ENCODE measurements at places on chromosomes 12 and 14.

GRCh38 chr14:33609582-33609981 lies 341.3 kb downstream of the EGLN3 start:
- DNase-seq, result no peak

DNA sequence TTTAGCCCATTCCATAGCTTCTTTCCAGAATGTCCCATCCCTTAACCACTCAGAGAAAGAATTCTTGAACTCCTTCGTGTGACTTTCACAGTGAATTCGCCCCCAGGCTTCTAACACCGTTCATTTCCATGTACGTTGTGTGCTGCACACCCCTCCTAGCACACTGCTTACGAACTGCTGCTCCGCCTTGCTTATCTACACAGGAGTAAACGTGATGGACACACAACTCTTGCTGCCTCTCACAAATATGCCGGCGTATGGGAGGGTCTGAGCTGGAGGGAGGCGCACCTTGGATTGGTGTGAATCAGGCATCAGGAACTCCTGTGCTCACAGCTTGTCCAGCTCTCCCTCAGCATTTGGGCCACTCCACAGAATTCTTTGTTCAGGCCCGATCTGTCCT lies 3.9 kb upstream of the ADGRD1 start:
- no peak for DNase-seq

DNA sequence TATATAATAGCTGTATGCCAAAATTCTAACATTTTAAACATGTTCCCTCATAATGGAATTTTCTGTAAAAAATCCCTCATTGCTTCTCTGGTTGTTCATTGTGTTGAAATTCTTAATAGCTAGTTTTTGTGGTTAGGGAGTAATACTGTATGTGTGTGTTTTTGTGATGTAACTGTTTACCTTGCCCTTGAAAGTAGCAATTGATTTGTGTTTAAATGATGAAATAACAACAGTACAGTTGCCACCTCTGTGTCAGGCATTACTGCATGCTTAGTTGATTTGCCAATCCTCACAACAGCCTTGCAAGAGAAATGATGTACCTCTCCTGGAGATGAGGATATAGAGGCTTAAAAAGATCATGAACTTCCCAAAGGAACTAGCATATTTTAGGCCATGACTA lies 94.9 kb downstream of the DAAM1 start:
- DNase-seq, result no peak

GRCh38 chr12:106106061-106106566 lies 32.6 kb downstream of the NUAK1 start:
- no peak for DNase-seq

GRCh38 chr12:8916154-8916553 lies 1.8 kb downstream of the PHC1 start:
- DNase-seq, result no peak

DNA sequence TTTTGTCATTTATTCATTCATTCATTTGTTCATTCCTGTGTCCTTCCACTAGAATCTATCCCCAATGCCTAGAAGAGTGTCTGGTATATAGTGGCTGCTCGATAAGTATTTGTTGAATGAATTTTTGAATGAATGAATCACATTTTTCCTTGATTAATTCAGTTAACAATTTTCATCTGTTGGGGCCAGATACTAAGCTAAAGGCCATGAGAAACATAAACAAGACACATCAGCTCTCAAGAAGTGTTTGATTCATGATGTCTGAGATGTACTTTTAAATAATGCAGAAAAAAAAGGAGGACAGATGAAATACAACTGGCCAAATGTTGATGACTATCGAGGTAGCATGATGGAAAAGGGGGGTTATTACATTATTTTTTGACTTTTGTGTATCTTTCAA lies 48.1 kb upstream of the TMED10 start:
- DNase-seq, result no peak

DNA sequence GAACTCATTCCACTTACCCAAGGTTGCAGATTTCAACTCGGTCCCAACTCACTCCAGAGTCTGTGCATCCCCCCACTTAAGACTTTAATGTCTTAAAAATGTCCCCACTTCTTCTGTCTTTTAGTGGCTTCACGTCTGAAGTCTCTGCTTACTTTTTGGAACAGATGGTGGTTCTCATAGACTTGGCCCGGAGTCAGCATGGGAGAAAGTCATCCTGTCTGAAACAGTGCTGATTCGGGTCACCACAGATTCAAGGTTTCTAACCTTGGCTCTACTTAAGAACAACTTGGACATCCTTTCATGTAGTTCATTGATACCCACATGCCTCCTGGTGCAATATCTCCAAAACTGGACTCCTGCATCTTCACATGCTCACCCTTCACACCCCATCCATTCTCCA lies 26.0 kb downstream of the CHST11 start:
- DNase-seq, result no peak

GRCh38 chr12:33111850-33112249 lies 215.3 kb upstream of the PKP2 start:
- no peak for DNase-seq

GRCh38 chr12:41972196-41972595 lies 172.5 kb downstream of the GXYLT1 start:
- DNase-seq, result no peak

DNA sequence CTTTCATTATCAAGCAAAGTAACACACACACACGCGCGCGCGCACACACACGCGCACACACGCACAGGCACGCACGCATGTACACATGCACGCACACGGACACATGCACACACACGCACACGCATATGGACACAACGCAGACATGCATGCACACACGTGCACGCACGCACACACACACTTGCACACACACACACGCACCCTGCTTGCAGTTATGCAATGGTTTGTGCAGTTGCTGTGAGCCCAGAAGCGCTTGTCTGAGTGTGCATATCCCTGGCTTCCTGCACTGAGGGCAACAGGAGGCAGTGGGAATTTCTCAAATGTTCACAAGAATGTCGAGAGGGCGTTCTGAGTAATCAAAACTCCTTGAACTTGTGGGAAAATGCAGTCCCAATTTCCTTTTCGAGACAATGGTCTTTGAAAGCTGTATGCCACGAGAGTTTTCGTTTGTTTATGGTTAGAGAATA lies 41.6 kb downstream of the NFKBIA start:
- no peak for DNase-seq

GRCh38 chr12:24363177-24363754 lies 413.8 kb upstream of the SOX5 start:
- no peak for DNase-seq

GRCh38 chr12:16526693-16527092 lies 79.3 kb downstream of the LMO3 start:
- DNase-seq, result no peak

DNA sequence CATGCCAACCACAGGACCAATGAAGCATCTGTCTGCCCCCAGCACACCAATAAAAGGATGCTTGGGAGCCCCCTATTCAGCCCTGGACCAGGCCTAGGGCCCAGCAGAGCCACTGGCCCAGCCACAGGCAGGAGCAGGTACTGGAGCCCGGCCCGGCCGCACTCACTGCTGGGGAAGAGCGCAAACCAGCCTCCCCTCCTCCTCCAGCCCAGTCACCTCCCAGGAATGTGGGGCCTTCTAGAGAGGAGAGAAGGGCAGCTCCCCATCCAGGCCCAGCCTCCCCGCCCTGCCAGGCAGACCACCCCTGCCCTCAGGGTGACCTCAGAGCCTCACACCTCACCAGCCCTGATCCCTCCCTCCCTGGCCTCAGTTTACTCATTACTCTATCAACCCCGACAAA lies 56.2 kb downstream of the CCNK start:
- DNase-seq, result no peak

GRCh38 chr12:125194163-125194773 lies 129.0 kb downstream of the AACS start:
- DNase-seq, result no peak

GRCh38 chr12:26884765-26885576 lies 52.0 kb upstream of the ITPR2 start:
- DNase-seq, result peak; percentile 87

GRCh38 chr12:130455161-130455560 lies 117.5 kb downstream of the PIWIL1 start:
- DNase-seq, result no peak

DNA sequence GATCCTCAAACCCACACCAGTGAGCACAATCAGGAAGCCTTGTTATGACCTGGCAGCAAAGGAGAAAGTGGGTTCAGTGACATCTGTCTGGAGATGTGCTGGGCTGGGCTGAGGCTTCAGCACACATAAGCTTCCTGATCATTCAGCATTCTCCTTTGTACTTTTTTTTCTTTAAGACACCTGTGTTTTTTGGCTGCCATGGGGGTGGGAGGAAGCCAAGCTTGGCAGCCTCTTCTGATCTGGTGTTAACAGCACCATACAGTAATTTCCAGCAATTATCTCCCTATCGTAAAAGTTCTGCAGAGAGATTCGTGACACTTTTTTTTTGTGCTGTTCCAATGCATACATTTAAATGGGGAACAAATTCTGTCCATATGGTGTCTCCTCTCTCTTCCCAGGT lies 38.9 kb upstream of the RASSF3 start:
- DNase-seq, result no peak

- no peak for DNase-seq
Measured at GRCh38 chr12:26473291-26473690, 277.9 kb downstream of the SSPN start.

GRCh38 chr12:52418576-52419110 lies 12.5 kb upstream of the KRT82 start:
- DNase-seq, result no peak

DNA sequence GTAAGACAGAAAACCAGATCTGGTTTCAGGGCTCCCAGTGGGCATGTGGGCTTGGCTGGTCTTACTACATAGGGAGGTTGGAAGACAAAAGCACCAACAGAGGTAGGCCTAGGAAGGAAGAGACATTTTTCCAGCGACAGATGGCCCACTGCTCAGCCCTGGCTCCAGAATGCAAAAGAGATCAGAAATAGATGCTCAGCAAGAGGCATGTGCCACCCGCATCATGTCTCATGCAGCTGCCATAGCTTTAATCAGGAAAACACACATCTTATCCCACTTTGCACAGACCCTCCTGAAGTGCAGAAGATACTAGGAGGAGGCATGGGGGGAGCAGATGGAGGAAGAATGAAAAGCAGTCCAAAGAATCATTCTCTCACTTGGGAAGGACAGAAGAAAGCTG lies 25.3 kb downstream of the VASH1 start:
- no peak for DNase-seq

GRCh38 chr12:52907092-52907810 lies 2.4 kb upstream of the KRT8 start:
- DNase-seq, result no peak

DNA sequence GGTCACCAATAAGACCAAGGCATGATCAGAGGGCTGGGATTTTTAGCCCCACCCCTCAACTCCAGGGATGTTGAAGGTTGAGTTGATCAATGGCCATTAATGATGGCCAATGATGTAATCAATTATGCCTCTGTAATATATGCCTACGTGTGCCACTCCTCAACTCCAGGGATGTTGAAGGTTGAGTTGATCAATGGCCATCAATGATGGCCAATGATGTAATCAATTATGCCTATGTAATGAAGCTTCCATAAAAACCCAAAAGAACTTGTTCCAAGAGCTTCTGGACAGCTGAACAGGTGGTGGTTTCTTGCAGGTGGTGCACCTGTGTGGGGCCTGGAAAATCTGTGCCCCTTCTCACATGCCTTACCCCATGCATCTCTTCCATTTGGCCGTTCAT lies 33.2 kb downstream of the KLRG1 start:
- DNase-seq, result no peak

GRCh38 chr14:68956724-68957123 lies 22.4 kb downstream of the ACTN1 start:
- no peak for DNase-seq

GRCh38 chr14:67141146-67141900 lies 47.9 kb upstream of the GARIN2 start:
- DNase-seq, result no peak

- no peak for DNase-seq
Measured at GRCh38 chr14:50946234-50946935, 2.1 kb upstream of the PYGL start.

DNA sequence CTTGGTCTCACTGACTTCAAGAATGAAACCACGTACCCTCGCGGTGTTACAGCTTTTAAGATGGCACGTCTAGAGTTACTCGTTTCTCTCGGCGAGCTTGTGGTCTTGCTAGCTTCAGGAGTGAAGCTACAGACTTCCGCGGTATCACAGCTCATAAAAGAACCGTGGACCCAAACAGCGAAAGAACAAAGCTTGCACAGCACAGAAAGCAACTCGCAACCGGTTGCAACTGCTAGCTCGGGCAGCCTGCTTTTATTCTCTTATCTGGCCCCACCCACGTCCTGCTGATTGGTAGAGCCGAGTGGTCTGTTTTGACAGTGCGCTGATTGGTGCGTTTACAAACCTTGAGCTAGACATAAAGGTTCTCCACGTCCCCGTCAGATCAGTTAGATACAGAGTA lies 4.2 kb upstream of the CLEC4C start:
- DNase-seq, result no peak

DNA sequence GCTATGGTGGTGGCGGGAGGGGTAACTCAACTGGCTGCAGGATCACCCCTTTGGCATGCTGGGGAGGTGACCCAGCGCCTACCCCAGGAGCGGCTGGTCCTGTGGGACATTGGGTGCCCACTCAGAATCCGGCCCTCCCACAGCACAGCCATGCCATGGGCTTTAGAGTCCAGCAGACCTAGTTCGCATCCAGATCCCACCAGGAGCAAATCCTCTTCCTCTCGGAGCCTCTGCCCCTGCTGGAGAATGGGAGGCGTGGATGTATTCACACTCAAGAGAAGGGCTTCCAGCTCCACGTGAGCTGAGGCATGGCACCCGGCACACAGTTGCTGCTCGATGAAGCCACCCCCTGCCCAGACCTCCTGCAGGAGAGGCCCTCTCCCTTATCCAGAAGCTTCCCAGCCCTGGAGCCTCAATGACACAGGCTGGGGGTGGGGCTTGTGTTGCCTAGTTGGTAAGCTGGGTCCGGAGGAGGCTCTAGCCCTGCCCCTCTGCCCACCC lies 17.7 kb downstream of the FAM222A start:
- DNase-seq, result no peak

DNA sequence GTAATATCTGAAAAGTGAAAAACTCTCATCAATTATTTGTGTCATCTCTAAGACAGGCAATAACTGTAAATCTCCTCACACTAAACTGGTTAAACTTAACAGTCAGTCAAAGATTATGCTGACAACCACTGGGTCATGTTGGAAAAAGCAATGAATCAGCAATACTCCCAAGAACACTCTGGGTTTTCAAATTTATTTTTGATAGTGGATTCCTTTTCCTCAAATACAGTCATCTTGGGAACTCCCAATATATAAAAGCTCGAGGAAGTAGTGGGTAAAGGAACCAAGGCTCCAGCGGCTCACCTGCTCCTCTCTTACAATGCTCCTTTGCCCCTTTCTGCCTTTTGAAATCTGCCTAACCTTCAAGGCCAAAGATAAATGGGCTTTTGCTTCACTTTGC lies 70.0 kb downstream of the ARMH4 start:
- DNase-seq, result no peak

- DNase-seq, result no peak
Measured at GRCh38 chr14:90517076-90517841, 120.4 kb downstream of the CALM1 start.

GRCh38 chr14:37116933-37117849 lies 55.2 kb downstream of the SLC25A21 start:
- DNase-seq, result no peak

- DNase-seq, result no peak
Measured at GRCh38 chr12:103799857-103800771, 40.9 kb downstream of the NT5DC3 start.

Data from stimulated activated CD4-positive, alpha-beta T cell treated with anti-CD3 and anti-CD28 coated beads, Interleukin-15, amount 100 ng/mL, for 24 hours (primary cell).